ENCODE measurements at places on chromosomes 11 and 22. TPM values are rescaled to one million over a fixed set of nuclear protein-coding genes. Genes with fewer than 3 reads are reported as not detected.
A peak's percentile ranks its signal among the peaks of the same experiment; 100 is the strongest.

SCN4B gene
- 0.07 TPM for total RNA-seq

CXCR5 gene
- total RNA-seq: 6.4 TPM

PPP1CA gene
- total RNA-seq: 252 TPM

MMP20 gene
- total RNA-seq: not detected

OR8H1 gene
- not detected for total RNA-seq

YWHAH gene
- total RNA-seq: 141 TPM

- DNase-seq: no peak
These were observed 197.9 kb upstream of the ANO3 start for GRCh38 chr11:26134053-26134452.

- DNase-seq: peak; percentile 94
These were observed at the start of gene TRIM5 for GRCh38 chr11:5684646-5685362. TSS of gene TRIM5 (minus strand) at chr11:5685074. CDS start at chr11:5680177, 4,897 bp downstream.

DNA sequence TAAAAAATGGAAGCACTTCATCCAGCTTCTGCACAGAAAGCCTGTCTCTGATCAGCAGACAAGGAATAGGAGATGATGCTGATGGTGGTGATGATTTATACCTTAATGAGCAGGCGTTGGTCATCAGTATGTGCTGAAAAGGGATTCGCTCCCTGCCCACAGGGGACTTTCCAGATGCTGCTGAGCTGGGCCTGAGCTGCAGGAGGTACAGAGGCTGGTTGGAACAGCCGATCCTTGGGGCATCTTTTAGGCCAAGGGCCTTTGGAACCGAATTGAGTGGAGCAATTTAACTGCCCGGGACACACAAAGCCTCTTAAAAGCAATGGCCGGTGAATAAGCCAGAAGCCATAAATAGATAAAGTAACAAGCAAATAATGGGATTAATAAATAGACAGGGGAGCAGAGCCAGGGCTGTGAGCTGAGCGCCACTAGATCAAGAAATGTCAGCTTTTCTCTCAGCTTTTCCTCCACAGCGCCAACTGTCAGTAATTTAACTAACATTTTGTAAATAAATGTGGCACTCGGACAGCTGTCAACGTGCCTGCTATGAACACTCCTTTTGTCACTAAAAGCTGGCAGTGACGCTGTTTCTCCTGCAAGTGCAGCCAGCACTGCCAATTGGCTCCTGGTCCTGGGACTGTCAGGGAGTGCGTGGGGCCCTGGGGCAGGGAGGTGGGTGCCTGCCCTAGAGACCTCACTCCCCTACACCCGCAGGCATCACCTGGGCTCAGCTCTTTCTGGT, 562.3 kb downstream of the NTM start:
- no peak for DNase-seq

- no peak for DNase-seq
These were observed 1559.5 kb upstream of the TENM4 start for GRCh38 chr11:81000334-81000733.

- DNase-seq: peak; percentile 71
These were observed 40.1 kb downstream of the BID start for GRCh38 chr22:17734187-17734586.

DNA sequence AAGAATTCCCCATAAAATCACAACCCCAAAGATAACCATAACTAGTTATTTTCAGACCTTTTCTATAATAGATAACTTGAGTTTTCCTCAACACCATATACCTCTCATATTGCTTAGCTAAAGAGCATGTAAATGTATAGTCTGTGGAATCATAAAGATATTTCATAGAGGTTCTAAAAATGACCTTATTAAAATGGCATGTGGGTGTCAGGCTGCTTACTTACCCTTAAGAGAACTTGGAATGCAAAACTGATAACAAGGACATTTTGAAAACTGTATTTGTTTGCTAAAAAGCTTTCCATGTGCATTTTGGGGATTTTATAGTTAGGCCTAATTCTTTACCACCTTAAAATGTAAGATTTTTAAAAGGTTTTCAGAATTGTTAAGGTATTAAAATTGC, 4.7 kb downstream of the SIK2 start:
- no peak for DNase-seq

DNA sequence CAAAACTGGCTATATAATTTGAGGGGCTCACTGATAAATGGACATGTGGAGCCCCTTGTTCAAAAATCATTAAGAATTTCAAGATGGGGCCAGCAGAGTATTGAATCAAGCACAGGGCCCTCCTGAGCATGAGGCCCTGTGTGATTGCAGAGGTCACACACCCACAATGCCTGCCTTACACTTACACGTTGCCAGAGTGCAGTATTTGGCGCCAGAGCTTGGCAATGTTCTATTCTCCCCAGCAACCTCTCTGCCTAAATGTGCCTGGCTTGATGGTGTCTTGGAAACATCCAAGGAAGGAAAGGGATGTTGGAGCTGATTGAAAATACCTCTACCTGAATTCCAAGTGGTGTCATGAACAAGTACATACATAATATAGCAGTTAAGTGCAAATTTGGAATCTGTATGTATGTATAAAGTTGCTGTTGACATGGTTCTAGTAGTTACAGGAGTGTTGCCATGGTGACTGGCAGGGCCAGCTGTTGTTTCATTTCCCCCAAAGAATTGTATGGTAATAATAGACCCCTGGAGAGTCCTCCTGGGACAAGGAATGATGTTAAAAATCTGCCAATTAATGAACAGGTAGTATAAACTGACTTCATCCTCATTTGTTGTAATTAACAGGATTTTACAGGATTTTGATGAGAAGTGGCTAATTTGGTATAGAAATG, 205.7 kb upstream of the NAV2 start:
- no peak for DNase-seq

- DNase-seq: no peak
These were observed 132.1 kb downstream of the BLID start for GRCh38 chr11:121983901-121984300.

DNA sequence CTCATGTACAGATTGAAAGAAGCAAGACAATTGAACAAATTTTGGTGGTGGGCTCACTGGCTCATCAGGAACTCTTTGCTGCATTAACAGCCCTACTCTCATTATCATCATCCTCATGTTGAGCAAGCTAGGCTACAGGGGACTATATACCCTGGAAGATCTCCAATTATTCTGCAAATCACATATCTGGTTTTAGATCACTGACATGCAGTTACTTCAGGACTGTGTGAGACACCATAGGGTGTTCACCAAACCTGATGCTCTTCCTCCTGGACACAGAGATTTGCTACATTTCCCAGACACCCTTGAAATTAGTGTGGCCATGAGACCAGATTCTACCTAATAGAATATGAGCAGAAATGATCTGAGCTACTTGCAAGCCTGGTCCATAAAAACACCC, 23.0 kb upstream of the ME3 start:
- DNase-seq: no peak
